ENCODE measurements at places on chromosomes 7 and 10.

DNA sequence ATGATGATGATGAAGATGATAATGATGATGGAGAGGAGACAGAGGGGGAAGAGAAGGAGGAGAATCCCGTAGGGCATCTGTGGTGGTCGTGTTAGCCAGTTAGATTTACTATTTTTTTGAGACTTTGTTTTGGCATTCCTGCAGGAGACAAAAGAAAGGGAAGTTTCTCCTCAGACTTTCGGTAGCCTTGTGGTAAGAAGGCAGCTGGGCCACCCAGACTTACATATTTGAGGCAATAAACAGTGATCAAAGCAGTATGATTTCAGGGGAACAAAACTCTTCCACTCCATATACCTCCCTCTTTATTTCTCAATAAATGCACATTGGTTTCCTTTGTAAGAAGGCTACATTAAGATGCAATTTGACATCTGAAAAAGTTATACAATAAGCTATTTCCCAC is 32.4 kb upstream of the BICC1 start:
- no peak for DNase-seq

- no peak for DNase-seq
Measured at GRCh38 chr7:147756300-147756699, 834.3 kb upstream of the C7orf33 start.

- DNase-seq, result no peak
Measured at GRCh38 chr7:34673066-34673465, 15.0 kb downstream of the NPSR1 start.

DNA sequence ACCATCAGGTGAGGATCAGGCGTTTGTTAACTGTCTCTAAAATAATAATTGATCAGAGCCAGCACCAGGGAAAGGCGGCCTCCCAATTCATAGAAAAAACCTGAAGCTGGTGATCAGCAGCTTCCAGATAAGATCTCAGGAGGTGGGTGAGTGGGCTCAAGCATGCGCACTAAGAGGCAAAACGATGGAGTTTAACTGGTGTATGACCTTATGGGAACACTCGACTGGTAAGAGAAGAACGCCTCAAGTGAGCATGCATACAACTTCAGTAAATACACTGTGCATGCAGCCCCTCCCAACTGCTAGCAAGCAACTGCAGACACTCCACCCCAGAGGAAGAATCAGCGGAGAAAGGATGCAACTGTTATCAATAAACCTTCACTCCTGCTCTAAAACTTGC is 18.1 kb downstream of the RAPGEF5 start:
- DNase-seq, result no peak
